Effector memory CD4-positive, alpha-beta T cell (primary cell): ENCODE measurements at places on chromosomes 5 and 9.

DNA sequence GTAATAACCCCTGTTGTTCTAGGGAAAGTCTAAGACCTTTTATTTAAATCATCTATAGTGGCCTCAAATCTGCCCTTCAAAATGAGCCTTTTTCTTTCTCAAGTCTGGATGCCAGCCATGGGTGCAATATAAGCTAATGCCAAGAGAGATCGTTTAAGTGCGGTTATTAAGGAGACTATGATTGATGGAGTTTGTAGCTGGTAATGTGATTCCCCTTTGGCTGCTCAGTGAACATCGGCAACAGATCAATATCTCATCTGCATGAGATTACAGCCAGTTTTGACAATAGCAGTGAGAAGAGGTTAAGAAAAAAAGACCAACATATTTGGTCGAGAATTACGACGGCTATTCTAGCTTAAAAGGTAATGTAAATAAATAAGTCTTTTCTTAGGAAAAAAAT is 1049.4 kb upstream of the NUDT12 start:
- no peak for DNase-seq

DNA sequence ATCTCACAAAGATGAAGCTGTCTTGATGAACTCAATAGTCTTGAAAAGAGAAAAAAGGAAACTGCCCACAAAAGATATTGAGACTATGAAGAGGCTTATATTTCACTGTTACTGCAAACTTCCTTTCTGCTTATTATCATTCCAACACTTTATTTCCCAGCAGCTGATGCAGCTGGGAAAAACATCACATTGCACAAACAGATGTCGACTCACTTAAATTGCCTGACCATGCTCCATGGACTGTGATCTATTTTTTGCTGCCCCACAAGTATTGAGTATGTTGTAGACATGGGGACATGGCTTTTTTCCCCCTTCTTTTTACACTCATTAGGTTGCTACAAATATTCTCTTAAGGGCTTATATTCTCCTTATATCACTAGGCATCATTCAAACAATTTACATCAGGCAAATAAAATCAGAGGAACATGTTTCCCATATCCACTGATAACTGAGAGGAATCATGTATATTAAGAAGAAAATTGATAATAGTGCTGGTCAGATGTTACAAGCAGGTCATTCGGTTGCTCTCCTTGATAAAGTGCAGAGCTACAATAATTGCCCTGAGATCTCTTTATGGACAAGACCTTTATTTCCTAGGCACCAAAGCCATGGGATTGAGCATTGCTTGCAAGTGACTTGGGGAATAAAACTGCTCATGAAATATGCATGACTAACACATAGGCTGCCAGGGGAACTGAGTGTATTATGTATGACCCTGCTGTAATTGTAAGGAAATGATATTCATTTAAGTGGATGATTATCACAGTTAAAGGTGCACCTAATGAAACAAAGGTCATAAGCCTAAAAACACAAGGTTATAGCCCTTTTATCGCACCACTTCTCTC is 509.9 kb downstream of the ZNF608 start:
- no peak for DNase-seq

- DNase-seq: no peak
These were observed 79.3 kb downstream of the RXRA start for GRCh38 chr9:134405527-134405926.

DNA sequence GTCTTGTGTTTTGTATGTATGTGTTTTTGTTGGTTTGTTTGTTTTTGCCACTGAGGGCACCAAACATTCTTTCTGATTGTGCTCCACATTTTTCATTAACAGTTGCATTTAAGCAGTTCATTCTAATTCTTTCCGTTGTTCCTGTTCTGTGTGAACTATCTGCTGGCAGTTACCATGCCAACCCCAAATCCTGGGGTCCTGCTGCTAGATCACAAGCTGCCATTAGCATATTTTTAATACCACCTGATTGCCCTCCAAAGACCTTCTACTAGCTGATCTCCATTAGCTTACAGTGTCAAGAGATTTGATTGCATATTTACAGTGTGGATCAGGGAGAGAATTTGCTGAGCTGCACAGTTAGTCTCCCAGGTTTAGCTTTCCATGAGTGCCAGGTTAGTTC is 40.6 kb upstream of the STARD4 start:
- no peak for DNase-seq

DNA sequence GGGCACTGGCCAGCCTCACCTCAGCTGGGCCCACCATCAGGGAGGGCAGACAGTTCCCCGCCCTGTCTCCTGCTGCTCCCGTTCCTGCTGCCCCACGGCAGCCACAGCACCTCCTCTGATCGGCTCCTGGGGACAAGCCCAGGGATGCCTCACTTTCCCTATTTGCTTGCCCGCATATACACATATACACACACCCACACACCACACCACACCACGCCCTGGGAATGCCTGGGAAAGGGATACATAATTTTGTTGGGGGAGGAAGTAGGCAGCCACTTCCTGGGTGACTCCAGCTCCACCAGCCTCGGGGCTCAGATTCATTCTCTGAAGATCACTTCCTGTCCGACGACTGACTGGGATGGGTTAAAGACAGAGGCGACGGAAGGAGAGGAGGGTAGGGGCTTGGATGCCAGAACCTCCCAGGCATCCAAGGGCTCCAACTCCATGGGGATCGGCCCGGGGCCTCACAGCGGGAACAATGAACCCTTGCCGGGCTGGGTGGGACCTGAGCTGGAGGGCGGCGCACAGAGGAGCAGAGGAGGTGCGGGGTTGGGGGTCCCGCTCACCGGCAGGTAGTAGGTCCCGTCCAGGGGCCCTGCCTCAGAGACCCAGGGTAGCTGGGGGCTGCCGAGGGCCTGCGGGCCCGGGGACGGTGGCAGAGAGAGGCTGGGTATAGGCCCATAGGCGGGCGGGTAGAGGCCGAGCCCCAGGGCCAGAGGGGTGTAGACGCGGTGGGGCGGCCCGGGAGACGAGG is 2.0 kb upstream of the MZB1 start:
- no peak for DNase-seq

- DNase-seq: no peak
These were observed 207.7 kb downstream of the PDE4D start for GRCh38 chr5:59685793-59686192.

DNA sequence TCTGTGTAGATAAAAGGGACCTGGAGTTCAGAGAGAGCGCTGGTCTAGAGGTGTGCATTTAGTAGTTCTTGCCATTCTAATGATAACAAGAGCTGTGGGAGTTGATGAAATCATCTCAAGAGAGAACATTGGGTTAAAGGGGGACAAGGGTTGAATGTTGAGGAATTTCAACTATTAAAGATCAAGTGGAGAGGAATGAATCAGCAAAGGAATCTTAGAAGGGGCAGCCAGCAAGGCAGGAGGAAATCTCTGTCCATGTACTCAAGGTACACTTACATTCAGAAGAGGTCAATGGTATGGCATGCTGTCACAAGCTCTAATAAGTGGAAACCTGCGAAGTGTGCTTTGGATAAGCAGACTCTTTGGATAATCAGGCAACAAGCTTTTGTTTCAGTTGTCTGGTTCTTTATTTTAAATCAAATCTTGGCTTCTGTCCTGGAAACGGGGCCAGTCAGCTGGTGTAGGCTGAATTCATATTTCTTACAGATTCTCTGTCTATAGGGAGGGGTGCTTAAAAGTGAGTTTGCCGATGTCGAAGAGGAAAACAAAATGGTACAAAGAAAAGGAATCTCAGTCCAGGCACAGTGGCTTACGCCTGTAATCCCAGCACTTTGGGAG is 320.5 kb upstream of the CD180 start:
- DNase-seq: no peak

DNA sequence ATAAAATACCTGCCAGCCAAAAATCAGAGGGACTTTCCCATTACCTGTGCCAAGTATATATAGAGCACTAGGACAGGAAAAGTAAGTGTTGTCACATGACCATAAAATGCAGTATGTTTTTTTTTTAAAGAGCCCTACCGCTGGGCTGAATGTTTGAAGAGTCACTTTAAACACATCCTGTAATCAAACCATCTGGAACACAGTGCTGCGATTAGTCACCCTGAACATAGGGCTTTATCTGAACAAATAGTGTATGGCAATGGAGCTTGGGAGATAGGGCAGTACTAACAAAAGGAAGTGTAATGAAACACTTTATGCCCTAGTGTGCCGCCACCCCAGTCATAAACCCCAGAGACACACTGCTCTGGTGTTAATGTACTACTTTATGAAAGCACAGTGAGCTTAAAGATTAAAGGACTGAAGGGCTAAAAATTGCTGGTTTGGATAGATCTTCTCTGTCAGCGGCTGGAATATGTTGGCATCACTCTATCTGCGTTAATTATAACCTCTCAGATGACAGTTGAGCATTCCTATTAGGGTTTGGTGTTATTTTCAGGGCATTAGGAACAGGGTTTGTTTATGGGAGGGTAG is 90.4 kb downstream of the ZNF608 start:
- DNase-seq: no peak

GRCh38 chr5:134555890-134556311 is 30.4 kb downstream of the JADE2 start:
- peak; percentile 85 for DNase-seq

DNA sequence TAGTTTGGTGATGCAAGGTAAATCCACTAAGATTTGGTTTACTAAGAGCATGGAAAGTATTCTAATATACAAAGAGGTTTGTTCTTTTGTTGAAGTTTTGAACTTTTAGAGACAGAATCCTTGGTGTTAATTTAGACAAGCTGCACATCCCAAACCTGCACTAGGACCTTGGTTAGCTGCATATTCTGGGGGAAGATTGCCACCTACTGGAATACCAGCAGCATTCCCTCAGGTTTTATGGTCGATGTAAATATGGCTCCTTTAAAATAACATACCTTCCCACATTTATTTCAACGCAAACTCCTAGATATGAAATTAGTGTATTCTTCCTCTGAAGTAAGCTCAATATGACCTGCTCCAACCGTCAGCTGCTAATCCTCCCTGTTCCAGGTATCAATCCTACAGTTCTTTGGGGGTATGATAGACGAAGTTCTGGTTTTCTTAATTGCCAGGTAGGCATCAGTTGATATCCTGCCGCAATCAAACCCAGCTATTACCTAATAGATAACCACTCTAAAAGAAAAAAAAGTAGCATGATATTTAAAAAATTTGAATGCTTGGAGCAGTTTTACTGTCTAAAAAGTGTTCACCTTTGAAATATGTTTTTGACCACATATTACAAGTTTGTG is 624.1 kb downstream of the ISL1 start:
- no peak for DNase-seq

GRCh38 chr9:316382-316965 is 101.8 kb downstream of the DOCK8 start:
- DNase-seq: no peak

DNA sequence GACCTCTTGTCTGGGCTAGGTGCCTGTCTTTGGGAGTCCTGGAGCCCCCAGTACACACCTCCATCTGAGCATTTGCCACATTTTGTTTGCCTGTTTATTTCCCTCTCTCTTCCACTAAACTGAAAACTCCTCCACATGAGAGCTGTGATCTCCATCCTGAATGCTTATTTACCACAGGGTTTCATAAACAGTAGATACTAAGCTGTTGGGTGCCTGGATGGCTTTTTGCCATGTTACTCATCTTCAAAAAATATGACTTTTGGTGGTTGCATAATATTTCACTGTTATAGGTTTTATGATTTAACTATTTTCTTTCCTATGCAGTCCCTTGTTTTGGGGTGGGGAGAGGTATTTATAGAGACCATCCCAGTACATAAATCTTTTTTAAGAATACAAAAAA is 99.6 kb downstream of the APBA1 start:
- DNase-seq: no peak

DNA sequence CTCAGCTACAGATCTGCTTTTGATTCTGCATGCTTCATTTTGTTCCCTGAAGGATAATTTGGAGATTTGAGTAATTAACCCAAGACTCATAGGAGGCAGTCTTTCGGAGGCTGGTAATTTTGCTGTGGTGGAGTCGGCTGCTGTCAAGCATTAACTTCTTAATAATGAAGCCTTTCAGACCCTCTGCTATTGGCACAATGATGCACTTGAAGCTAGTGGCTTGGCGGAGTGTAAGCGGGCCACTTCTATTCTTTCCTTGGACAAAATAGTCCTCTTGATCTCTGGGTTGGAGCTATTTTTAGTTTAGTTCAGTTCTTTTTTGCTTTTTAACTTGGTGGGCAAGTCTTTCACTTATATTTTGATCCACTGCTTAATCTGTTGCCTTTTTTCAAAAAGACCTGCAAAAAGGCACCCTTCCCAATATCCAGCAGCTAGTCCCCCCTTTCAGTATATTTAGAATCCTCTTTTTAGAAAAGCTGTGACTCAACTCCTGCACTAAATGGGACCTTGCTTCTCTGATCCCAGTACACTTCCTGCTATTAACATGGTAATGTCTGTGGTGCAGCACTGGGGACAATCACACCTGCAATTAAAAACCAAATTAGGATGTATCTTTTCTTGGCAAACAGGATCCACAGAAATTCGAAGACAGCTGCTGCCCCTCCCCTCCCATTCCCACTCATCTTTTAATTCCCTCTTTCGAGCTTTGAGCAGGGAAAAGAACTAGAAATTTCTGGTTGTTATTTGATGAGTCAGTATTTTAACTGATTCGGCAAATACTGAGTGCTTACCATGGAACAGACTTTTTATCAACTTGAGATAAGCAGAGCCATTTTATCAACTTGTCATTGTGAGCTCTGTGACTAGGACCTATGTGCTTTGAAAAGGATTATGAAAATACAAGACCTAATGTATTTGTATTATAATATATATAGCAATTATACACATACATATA is 169.4 kb upstream of the ANKRD55 start:
- DNase-seq: no peak

DNA sequence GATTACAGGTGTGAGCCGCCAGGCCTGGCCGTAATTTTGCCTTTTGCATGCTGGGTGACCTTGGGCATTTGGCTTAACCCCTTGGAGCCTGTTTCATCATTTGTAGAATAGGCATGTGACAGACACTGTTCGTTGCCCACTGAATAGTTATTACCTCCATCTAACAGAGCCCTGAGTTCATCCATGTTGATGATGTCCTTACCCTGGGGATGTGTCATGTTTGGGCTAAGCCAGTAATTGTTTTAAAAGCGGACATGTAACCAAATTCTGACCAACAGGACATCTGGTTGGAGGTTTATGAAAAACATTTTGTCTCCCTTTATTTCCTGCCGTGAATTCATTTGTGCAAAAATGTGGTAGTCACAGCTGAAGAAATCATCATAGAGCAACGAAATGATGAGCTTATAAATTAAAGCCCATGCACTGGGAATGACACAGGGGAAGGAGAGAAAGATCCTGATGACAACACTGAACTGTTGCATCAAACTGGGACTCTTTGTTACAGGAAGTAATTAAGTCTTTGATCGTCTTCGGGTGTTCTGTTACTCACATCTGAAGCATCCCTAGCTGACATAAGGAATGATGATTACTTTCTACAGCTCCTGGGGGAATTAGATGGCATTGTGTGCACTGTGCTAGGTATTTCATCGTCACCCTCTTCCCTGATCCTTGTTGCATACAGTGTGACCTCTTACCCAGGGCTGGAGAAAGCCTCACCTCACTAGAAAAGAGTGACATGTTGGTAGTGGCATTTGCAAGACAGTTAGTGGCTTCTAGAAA is 117.8 kb downstream of the FGF18 start:
- DNase-seq: no peak

- DNase-seq: no peak
These were observed 12.2 kb upstream of the ERMP1 start for GRCh38 chr9:5845157-5845531.

GRCh38 chr5:142918959-142919635 is 148.9 kb downstream of the ARHGAP26 start:
- DNase-seq: no peak

GRCh38 chr5:52783226-52783959 is 4.3 kb upstream of the ITGA1 start:
- no peak for DNase-seq
